ENCODE measurements at places on chromosomes 12 and 14.

DNA sequence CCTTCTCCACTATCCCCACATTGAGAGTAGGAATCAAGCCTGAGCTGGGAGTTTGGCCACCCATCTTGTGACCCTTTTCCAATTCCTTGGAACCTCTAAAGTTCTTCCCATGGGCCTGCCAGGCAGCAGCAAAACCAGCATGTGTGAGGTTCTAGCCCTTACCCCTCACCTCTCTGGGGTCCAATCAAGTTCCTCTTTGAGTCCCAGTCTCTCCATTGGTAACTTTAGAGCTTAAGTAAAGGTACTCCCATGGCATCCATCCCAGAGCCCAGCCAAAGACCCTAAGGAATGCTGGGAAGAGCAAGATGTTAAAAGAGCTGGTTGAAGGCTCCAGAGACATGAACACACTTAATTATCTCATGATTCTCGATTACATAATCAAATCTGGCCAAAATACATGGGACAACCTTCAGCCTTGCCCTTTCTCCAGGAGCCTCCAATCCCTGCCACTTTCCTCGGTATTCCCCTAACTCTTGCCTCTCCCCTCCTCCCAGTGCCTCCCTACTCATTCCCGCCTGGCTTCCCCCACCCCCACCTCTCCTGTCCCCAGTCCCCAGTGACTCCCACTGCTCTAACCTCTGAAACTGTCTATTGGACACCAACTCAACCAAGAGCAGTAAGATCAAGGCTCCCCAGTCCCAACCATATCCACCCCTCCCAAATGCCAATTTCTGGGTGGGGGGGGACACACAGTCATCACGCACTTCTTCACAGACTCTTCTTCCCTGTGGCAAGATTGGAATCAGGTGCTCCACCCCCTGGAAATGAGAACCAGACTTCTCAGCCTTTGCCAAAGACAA lies 4.8 kb upstream of the TNS2 start:
- DNase-seq: no peak

DNA sequence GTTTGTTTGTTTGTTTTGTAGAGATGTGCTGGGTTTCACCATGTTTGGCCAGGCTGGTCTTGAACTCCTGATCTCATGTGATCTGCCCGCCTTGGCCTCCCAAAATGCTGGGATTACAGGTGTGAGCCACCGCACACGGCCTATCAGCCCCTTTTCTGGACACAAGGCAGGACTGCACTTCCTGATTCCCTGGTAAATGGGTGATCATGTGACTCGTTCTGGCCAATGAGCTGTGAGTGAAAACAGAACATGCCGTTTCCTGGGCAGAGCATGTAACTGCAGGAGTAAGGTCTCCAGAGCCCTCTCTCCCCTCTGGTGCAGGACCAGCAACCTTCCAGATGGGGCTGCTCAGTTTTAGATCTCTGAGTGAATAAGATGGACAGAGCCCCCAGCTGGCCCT lies 92.7 kb downstream of the ITPK1 start:
- no peak for DNase-seq

GRCh38 chr12:79776111-79776510 lies 85.3 kb upstream of the PAWR start:
- DNase-seq: no peak

DNA sequence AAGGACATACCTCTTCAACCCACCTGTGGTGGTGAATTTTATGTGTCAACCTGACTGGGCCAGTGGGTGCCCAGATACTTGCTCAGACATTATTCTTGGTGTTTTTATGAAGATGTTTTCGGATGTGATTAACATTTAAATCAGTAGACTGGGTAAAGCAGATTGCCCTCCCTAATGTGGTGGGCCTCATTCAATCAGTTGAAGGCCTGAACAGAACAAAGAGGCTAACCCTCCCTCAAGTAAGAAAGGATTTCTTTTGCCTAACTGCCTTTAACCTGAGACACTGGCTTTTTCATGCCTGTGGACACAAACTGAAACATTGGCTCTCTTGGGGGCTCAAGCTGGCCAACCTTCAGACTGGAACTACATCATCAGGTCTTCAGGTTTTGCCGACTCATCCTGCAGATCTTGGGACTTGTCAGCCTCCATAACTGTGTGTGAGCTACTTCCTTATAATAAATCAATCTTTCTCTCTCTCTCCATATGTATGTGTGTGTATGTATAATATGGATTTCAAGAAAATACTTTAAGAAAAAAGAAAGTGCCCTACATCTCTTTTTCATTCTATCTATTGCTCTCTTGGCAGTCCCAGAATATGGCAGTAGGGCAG lies 39.4 kb downstream of the RTN1 start:
- DNase-seq: no peak

GRCh38 chr12:6606331-6607131 lies 648 bp downstream of the CHD4 start:
- DNase-seq: no peak

DNA sequence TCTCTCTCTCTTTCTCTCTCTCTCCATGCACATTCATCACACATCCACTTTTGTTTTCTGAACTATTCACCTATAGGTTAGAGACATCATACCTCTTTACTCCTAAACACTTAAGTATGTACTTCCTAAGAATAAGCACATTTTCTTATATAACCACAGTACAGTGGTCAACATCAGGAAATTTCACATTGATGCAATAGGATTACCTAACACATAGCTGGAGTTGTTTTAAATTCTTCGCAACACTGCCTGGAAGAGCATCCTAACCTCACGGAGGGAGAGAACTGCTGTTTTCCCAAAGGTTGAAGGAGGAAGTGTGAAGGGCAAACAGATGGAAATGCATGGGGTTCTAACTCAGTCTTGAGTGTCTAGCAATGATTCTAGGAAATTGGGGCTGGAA lies 159.2 kb downstream of the SYT1 start:
- no peak for DNase-seq

DNA sequence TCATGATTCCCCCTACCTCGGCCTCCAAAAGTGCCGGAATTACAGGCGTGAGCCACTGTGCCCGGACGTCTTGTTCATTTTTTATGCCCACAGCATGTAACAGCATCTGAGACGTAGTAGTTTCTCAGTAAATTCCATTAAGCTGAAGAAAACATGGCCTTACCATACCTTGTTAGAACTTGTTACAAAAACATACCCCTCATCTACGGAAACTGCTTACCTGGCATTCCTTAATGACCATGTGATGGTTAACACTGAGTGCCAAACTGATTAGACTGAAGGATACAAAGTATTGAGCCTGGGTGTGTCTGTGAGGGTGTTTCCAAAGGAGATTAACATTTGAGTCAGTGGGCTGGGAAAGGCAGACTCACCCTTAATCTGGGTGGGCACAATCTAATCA lies 186.8 kb downstream of the CEP128 start:
- no peak for DNase-seq

- no peak for DNase-seq
These were observed 42.1 kb downstream of the TSPAN9 start for GRCh38 chr12:3119192-3119755.

DNA sequence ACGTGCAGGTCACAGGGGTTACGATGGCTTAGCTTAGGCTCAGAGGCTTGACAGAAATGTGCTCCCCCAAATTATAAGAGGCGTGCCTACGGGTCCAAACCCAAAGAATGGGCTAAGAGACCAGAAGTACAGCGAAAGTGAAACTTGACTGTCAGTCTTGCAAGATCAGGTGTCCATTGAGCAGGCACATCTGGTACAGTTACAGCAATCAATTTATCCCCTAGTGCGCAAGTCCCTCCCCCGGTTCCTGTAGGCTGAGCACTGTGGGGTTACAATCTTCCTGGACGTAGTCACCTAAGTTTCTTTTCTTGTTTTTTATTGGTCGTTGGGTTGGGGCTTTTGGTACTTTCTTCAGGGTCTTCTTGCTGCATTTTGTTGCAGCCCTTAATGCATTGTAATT lies 134.2 kb downstream of the UNC79 start:
- no peak for DNase-seq

DNA sequence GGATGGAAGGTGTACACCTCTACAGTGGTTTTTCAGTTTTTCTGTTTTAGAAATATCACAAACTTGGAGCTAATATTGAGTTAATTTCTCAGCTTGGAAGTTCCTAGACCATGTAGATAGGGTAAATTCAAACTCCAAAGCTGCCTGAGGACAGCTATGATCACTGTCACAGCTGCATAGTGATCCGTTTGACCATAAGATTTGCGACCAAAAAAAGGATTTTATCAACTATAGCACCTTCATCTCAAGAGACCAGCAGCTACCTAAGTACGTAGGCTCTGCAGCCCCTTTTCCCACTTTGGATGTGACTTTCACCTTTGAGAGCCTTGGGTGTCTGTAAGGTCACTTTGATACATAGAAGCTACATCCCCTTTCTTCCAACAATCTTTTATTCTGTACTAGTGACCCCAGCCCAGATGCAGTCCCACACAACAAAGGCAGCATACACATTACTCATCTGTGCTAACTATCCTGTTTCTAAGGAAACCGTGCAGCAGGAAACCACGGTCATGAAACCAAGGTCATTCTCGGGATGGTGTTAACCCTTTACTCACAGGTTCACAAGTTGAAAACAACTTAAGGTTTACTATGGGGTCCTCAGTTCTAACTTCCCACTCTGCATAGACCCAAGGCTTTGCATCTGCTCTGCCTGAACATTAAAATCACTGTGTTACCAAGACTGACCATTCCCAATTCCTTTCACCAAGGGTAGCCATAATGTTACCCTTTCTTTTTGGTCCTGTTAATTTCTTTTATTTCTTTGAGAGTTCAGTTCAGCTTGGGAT lies 75.4 kb downstream of the IFT81 start:
- no peak for DNase-seq

GRCh38 chr12:47896633-47897032 lies 8.2 kb downstream of the VDR start:
- DNase-seq: no peak

DNA sequence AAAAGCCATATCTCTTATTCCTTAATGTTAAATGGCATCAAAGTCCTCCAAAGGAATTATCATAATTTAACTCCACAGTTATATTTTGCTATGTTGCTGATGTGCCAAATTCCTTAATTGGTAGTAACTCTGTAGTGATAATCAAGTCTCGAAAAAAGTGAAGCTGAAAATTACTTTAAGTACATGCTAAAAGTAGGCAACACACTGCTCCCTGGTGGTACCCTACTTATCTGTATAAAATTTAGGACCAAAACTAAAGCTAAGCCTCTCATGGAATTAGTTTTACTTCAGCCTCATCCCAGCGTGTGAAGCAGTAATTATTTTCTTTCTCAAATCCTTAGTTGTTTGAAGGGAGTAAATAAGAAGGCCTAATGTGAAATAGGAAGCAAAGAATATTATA lies 132.8 kb downstream of the TTLL5 start:
- DNase-seq: no peak

- no peak for DNase-seq
These were observed 79.7 kb downstream of the SPTB start for GRCh38 chr14:64800000-64800399.

DNA sequence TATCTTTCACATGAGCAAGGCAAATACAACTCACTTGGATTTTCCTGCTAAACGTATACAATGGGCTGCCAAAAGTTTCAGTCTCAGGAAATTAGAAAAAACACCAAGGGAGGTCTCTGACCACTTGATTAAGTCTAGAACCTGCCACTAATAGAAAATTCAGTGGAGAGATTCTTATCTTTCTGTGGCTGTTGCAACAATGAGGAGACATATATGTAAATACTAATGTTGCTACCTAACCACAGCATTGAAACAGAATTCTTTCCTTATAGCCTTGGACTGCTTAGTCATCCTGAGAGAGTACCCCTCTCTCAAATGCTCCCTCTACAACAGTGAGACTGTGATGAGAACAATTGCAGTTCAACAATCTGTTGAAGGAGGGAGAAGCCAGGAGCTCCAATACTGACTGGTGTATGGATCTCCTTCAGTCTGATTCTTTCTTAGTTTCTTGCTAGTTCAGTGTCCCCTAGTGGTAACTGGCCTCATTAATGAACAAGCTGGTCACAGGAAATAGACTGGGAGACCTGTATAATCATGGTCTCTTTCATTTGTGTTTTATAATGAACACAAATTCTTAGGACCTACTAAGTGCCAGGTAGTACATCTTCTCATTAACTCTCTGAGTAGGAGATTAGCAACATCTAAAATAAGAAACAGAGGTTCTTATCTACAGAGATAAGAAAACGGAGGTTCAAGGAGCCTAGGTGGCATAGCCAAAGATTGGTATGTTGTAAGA lies 164.5 kb downstream of the SLC38A4 start:
- no peak for DNase-seq

GRCh38 chr14:102215071-102215470 lies 75.4 kb downstream of the WDR20 start:
- DNase-seq: no peak

DNA sequence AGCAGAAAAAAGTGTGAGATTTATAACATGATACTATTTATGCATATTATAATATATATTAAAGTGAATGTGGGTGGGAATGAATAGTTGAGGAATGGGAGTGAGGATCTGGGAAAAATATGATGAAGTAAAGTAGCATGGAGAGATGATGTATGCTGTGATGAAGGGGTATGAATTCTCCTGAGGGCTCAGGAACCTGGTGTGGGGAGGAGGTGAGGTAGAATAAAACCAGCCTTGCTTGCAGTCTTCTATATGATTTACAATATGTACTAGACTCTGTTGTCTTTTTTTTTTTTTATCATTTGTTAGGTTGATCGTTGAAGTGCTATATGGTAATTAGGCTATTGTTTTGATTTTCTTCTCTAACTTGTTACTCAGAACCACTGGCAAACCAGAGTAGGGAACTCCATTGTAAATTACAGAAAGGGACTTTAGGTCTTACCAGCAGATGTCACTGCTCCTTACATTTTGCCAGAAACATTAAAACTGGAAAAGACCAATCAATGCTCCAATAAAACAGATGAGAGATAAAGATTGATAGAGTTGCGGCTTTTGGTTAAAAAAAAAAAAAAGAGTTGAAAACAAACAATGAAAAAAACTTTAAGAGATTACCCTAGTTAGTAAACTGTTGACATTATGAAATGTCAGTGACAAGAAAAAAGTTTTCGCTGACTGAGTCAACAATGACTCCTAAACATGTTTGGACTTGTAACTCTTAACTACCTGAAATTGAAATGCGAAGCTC lies 39.9 kb downstream of the ATL1 start:
- DNase-seq: no peak

DNA sequence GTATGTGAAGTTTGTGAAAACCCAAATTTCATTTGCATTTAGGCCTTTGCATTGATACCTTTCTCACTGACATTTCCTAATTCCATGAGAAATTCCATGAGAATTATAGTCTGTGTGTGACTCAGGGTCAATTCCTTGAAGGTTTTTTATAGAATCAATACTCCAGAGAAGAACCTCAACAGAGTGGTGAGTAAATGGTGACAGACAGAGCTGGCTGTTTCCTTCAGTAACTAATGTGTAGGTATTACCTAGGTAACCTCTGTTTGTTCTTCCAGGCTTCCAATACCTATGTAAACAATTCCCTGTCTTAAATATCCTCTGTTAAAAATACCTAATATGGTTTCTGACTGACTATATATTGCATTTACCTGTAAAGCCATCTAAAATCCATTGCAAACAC lies 117.0 kb downstream of the TTC8 start:
- DNase-seq: no peak

GRCh38 chr14:104280902-104281767 lies 142.7 kb downstream of the KIF26A start:
- DNase-seq: no peak

- no peak for DNase-seq
These were observed 921 bp downstream of the DEPDC4 start for GRCh38 chr12:100265732-100266584.

GRCh38 chr12:14954269-14954668 lies 7.1 kb downstream of the ARHGDIB start:
- no peak for DNase-seq
